ENCODE measurements at places on chromosomes 3 and 15.

DNA sequence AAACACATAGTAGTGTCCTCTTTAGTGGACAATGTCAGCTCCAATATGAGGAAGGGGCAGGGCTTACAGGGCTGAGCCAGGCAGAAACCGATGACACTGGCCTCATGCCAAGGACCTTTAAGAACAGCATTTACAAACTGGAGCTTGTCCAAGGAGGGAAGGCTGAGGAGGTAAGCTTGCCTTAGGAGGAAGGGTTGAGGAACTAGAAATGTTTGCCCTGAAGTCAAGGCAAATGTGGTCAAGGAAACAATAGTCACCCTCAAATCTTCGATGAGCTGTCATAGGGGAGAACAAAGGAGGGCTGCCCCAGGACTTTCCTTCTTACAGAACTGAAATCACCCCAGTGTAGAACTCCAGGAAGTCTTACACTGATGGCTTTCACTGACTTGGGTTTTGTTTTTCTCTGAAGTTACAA is 136.4 kb downstream of the LIPC start:
- peak; percentile 67 for DNase-seq

DNA sequence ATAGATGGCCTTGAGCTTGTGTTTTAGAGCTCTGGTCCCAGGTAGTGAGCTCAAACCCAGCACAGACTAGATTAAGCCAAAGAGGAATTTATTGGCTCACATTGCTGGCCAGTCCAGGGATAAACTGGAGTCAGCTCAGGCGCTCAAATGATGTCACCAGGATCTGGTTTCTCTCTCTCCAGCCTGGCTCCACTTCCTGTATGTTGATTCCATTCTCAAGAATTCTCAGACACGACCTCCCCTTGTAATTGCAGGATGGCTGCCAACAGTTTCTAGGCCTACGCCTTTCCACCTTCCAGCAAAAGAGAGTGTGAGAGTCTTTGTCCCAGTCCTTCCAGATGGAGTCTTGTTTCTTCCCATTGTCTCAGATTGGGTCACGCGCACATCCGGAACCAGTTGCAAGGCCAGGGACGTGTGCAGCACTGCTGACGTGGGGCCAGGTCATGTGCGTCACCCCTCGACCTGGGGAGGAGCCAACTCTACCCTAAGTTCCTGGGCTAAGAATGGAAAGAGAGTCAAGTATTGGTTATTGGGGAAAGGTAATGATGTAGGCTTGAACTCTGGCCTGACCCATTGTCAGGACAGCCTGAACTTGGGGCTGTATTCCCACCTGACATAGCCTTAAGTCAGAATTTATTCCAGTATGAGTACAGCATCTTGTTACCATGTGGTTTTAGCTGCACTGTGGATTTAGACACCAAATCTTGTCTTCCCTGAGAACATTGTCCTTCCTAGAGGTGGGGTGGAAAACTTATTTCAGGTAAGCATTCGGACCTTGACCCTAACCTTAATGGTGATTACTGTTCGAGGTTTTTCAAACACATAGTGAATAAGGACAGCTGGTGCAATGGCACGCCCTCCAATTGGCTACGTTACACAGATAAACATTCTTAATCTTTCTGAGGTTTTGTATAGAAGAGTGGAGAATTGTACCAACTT is 31.6 kb downstream of the CACNA1D start:
- DNase-seq = no peak

DNA sequence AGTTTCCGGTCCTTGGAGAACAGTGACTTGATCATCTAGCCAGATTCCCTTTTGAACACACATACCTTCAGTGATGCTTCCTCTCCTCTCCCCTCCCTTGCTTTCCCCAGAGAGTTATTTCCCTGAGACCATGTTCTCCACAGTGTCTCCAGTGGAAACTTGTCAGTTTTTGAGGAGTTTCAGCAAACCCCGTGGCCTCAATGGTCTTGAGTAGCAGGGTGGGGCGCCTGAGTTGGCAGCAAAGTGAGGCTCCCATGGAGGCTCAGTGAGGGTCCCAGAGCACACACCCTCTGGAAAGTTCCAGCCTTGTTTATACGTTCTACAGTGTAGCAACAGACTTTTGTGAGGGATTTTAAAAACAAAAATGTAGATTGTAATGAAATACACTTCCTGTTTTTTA is 135.1 kb downstream of the LRRC28 start:
- no peak for DNase-seq

GRCh38 chr3:17151598-17152373 is 267.0 kb downstream of the PLCL2 start:
- DNase-seq = no peak

- DNase-seq = peak; percentile 10
Observed at GRCh38 chr3:192727032-192727847, at the start of gene FGF12. Gene FGF12, minus strand, starts transcription at chr3:192727541.

DNA sequence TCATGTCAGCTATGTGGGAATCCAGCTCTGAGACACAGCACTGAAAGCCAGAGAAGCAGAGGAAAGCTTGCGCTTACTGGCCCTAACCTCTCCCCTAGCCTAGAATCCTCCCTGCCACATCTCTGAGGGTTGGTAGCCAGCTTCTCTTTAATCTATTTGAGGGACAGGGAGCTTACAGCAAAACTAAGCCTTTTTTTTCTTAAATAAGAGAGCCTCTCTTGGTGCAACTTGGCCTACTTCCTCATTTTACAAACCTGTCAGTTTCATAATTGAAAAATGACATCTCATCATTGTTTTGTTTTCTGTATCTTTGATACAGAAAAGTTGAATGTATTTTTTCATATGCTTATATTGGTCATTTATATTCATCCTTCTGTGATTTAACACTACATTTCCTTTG is 193.9 kb downstream of the ZNF621 start:
- DNase-seq = no peak

DNA sequence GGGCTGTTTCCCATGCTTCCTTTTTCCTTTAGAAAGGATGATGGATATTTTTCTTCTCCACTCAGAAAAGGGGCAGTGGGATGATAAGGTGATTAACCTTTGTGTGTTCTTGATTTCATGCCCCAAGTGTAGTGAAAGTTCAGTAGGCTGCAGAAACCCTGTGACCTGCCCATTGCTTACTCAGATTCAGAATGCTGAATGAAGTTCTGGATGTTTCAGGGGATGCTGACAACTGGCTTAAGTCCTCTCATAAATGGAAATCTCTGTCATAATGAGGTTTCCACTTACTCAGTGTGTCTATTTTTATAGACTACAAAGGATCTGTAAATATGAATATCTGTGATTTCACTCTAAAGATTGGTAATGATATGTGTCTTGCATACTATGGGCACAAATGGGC is 471.3 kb upstream of the TPRG1 start:
- DNase-seq = no peak

DNA sequence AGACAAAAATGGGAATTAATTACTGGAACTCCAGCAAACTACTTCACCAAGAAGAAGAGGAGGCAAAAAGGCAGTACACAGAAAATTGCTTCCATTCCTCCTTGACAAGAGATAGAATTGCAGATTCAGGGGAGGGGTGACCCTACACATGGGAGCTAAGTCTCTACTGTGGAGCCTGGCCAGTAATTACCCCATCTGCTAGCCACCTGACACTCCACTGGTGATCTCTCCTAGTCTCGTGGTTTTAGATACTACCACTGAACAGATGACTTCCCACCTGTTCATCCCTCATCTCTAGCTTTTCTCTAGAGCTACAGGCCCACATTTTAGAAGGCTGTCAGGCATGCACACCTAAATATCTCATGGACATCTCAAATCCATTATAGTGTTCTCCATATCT is 224.3 kb upstream of the NR2F2 start:
- no peak for DNase-seq

DNA sequence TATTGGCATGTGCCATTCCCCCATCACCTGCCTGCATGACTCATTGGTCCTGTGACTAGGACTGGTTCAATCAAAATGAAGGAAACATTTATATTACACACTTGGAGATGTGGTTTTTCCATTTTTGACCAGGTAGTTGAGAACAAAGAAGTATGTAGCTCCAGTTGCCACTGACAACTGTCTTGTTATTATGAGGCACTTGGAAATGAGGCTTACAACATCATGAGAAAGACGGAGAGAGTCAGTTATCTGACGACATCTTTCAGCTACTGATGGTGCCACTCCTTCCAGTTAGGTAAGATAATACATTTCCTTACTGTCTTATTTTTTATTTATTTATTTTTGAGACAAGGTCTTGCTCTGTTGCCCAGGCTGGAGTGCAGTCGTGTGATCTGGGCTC is 21.8 kb upstream of the PROK2 start:
- DNase-seq = no peak

GRCh38 chr3:77541203-77541922 is 501.5 kb downstream of the ROBO2 start:
- DNase-seq = no peak

DNA sequence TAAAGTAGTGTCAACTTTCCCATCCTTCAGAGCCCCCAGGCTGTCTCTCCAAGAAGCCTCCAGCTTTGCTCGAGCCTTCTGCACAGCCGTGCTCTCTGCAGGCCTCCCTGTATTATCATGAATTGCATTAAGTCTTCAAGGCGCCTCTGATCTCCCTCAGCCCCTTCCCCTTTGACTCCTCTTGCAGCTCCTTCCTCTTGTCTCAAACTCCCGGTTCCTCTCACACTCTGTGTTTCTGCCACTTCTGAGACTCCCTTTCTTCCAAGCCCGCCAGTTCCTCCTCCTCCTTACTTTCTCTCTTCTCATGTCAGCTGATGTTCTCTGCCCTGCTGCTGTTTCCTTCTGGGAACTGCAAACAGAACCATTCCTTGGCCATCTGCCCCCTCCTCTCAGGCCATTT is 418.8 kb downstream of the EPHB1 start:
- DNase-seq = no peak

- no peak for DNase-seq
Observed at GRCh38 chr15:93241696-93242585, 152.9 kb upstream of the RGMA start.

DNA sequence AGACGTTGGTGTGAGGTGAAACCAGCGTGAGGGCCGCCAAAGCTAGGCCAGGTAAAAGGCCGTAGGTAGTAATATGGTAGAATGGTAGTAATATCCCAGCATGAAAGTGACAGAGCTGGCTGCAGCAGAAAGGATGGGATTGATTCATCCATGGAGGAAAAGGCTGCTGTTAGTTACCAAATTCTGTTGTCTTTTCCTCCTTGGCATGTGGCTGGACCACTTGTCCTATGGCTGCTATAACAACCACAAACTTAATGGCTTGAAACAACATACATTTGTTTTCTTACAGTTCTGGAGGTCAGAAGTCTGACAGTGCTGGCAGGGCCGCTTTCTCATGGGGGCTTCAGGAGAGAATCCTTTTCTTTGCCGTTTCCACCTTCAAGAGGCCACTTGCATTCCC is 47.8 kb upstream of the CHST2 start:
- DNase-seq = no peak

DNA sequence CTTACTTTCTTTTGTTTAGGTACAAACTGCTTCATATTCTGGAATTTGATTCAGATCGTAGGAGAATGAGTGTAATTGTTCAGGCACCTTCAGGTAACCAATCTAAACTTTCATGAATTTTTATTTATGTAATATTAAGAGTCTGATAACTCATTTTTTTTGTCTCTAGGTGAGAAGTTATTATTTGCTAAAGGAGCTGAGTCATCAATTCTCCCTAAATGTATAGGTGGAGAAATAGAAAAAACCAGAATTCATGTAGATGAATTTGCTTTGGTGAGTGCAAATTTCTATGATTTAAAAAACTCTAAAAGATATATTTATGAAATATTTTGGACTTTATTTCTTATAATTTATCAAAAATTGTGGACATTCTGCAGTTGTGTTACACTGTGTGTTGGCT is 75.8 kb downstream of the ATP11B start:
- no peak for DNase-seq

- no peak for DNase-seq
Observed at GRCh38 chr3:23115171-23115877, 87.8 kb upstream of the UBE2E2 start.

- no peak for DNase-seq
Observed at GRCh38 chr3:61769266-61769990, 208.1 kb downstream of the PTPRG start.

DNA sequence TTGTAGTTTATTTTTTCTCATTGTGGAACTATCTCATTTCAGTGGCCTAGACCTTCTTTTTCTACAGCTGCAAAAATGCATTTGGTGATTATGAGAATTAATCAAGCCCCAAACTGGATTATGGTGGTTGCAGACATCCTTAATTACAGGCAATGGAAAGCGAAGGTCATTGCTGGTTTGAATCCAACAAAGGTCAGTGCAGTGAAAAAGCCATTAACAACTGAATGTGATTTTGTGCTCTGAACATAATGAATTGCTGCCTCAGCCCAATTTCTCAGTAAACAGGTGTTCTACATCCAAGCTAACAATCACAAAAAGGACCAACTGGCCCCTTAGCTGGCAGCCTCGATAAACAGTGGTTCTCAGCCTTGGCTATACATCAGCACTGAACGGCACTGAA is 260.1 kb upstream of the DPPA4 start:
- no peak for DNase-seq

DNA sequence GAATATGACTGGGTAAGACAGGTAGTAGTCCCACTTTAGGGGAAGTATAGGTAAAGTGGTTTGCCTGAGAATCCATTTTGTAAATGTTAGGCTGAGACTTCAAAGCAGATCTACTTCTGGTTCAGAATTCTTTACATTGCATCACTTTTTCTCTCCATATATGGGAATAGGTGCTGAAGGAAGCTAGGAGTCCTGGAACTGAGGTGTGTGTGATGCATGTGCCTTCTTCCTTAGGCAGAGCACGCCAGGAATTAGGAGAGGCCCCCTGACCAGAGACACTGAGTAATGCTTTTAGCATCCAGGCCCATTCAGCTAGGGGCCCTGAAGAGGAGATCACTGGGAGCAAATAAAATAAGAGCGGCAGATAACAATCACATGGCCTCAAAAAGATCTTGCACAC is 69.2 kb upstream of the DCP1A start:
- no peak for DNase-seq

GRCh38 chr3:10160925-10161324 is 3.8 kb upstream of the IRAK2 start:
- DNase-seq = no peak

- DNase-seq = no peak
Observed at GRCh38 chr3:67529915-67530314, 124.5 kb downstream of the SUCLG2 start.

GRCh38 chr3:32123620-32124019 is 17.2 kb downstream of the GPD1L start:
- DNase-seq = no peak

DNA sequence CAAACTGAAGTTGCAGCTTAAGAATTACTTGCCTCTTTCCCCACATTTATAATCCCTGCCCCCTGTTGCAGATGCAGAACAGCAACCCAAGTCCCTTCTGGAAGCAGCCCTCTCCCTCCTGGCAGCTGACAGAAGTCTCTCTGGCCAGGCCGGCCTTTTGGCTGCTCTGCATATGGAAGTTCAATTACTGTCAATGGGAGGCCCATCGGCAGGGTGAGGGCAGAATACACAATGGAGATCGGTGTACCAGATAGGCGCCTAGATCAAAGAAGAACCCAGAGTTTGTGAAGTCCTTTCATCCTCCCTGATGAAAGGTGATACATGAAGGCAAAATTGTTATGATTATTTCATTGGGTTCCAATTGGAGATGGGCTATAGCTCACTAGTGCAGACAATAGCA is 327.9 kb upstream of the CTNNB1 start:
- DNase-seq = no peak

GRCh38 chr3:127275287-127275781 is 12.5 kb downstream of the PRR20G start:
- DNase-seq = no peak
